Left renal cortex interstitium (tissue), 4 donors: ENCODE measurements at places on chromosomes 2 and 18.

- DNase-seq: no peak
These were observed 109.8 kb downstream of the AP1S3 start for GRCh38 chr2:223727562-223727961.

- DNase-seq: no peak
These were observed 4.2 kb downstream of the RPRM start for GRCh38 chr2:153474407-153474806.

- DNase-seq: no peak
These were observed 84.5 kb upstream of the SLC1A4 start for GRCh38 chr2:64904413-64905329.

DNA sequence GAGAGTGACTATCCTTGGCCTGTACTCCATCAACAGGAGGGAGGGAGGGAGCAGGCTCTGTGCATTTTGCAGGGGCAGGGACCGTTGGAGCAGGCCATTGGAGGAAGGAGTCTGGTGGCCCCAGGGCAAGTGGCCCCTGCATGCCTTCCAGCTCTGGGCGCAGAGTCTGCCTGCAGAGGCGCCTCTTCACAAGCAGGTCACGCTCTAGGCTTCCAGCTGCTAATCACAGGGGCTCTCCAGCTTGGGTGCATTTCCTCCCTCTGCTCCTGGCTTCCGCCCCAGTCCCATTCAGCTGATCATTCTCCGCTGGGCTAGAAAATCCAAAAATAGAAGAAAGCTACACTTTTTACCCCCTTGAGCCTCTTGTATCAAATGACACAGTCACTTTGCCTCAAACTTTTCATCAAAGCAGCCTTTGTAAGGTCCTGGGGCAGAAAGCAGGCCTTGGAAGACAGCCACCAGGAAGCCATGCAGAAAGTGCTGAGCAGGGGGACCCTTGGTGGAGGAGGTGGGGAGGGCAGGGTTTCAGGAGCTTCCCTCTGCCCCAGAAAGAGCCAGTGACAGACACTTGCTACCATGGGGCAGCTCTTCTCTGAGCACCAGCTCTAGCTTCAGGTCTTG lies 11.3 kb downstream of the TMEM247 start:
- no peak for DNase-seq

DNA sequence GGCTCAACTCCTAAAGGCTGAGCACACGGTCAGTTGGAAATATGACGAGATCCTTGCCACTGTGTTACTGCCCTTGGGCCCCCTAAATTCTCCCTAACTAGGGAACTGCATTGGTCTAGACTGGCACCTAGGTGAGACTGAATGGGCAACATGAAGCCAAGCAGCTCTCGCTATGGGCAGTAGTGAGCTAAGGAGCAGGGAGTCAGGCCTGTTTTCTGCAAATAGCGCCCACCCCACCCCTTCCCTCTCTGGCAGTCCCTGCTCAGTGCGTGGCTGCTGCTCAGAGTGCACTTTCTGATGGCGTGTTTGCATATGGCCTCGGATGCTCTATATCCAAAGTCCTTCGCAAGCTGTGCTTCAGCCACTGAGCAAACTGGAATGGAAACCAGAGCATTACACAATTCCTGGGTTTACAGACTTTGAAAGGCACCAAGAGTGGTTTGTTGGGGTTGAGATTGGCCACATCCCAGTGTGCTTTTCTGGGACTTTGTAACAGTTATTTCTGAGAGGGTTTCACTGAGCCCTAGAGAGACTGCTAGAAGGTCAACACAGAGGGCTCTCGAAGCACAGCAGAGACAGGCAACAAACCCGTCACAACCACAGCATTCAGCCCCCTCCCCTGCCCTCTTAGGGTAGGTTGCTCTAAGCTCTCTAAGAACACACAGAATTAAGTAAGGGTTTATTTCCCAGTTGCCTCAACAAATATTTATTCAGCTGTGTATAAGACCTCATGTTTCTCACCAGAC lies 419.9 kb downstream of the STK39 start:
- no peak for DNase-seq

DNA sequence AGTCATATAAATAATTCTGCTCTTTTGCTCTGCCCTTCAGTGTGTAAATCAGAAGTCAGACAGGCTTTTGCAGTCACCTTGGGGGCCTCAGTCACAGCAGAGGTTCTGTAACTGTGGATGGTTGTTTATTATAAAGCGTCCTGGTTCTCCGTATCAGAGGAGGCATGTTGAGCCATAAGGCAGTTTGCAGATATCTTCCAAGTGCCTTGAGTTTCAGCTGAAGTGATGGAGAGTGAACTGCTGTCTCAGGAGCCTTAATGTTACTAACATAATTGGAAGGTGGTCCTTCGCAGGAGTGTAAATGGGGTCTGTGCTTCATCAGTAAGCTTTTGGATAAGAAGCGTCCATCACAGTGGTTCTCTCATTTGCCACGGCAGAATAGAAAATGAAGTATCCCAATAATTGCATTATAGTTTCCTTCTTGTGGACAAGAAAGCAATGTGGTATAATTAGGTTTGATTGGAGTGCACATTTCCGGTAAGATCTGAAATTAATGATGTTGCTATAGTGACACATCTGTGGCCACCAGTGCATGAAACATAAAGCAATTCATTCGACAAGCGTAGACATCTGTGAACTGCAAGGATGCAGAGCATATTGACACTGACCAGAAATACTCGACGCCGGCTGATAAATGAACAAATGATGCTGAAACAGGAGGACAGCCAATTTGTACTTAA lies 112.5 kb upstream of the NFATC1 start:
- no peak for DNase-seq

GRCh38 chr2:205024822-205025518 lies 479.7 kb downstream of the PARD3B start:
- DNase-seq: no peak
